ENCODE measurements at places on chromosomes 5 and 9.

- DNase-seq, result peak; percentile 86
These were observed 2.1 kb downstream of the SYNPO start for GRCh38 chr5:150642567-150642927.

GRCh38 chr5:157864067-157864466 is 5.1 kb upstream of the CLINT1 start:
- no peak for DNase-seq

- DNase-seq, result no peak
These were observed 4.3 kb upstream of the COX7C start for GRCh38 chr5:86613455-86613854.

DNA sequence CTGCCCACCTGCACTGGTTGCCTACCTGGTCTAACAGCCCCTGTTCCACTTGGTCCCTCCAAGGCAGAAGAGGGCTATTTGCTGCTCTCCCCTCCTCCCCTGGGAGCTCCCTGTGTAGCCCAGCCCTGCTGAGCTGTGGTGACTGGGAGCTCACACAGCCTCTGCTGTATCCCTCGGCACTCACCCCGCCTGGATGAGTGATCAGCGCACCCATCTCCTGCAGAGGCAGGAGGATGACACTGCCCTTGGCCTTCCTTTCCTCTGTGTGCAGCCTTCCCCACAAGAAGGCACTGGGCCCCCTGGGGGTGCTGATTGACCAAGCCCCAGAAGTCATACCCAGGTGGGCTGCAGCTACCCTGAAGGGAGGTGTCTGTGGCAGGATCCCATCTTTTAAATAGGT is 134.2 kb downstream of the ADAMTS2 start:
- DNase-seq, result no peak

GRCh38 chr9:73151653-73152542 is at the start of gene ANXA1:
ANXA1 (plus strand) TSS chr9:73151865; CDS start chr9:73158536, 6,671 bp downstream.
- DNase-seq, result no peak

- DNase-seq, result peak; percentile 26
These were observed 140.8 kb downstream of the COL23A1 start for GRCh38 chr5:178449163-178450070.

GRCh38 chr5:82642313-82642712 is 364.2 kb upstream of the RPS23 start:
- DNase-seq, result no peak

DNA sequence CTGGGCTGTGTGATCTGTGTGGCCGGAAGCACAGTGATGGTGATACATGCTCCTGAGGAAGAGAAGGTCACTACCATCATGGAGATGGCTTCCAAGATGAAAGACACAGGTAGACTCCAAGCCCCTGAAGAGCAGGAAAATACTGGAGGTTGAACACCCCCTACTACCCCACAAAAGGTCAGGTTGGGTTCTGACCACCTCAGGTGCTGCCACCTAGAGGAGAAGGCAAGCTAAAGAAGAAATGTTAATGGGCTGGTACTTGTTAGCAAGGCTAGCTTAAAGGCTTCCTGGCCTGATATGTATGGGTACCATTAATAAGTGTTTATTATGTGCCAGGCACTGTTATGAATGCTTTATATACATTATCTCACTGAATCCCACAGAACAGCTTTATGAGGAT is 11.7 kb downstream of the NIPAL4 start:
- no peak for DNase-seq

DNA sequence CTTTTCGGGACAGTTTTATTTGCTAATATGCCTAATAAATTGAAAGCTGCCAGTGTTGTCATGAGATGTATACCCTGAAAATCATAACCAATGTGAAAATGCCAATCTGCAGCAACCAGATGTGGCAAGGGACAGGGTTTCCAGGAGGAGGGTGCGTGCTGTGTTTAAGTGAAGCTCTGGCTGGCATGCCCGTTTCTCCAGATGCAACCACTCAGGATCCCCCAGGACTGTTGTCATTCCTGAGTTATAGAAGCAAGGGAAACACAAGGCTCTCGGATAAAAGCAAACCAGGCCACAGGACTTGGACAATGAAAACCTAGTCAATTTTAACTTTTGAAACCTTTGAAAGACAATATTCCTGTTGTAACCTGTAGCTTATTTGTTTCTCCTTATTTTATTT is 360.2 kb downstream of the SLIT3 start:
- no peak for DNase-seq

- no peak for DNase-seq
These were observed 163.4 kb downstream of the ICE1 start for GRCh38 chr5:5585751-5586341.

DNA sequence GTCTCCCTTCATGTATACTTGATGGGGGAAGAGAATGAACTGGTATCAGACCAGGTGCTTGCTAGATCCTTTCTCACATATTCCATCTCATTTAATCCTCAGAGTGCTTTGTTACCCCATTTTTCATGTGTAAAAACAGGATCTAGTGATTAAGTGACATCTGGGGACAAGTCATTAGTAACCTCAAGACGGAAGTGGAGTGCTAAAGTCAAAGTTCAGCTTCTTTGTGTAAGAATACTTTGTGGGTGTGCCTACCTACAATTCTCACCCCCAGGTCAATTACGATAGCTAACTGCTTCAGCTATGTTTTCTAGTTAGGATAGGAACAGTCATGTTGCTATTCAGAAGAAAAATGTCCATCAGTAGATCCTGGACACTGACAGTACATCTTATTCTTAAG is 3.1 kb upstream of the FAM120AOS start:
- DNase-seq, result no peak

- DNase-seq, result no peak
These were observed 3.6 kb upstream of the NKX2-5 start for GRCh38 chr5:173238312-173239232.

GRCh38 chr9:111076519-111076918 is 38.2 kb upstream of the LPAR1 start:
- DNase-seq, result no peak

GRCh38 chr5:158264264-158264663 is 405.3 kb upstream of the CLINT1 start:
- DNase-seq, result no peak

DNA sequence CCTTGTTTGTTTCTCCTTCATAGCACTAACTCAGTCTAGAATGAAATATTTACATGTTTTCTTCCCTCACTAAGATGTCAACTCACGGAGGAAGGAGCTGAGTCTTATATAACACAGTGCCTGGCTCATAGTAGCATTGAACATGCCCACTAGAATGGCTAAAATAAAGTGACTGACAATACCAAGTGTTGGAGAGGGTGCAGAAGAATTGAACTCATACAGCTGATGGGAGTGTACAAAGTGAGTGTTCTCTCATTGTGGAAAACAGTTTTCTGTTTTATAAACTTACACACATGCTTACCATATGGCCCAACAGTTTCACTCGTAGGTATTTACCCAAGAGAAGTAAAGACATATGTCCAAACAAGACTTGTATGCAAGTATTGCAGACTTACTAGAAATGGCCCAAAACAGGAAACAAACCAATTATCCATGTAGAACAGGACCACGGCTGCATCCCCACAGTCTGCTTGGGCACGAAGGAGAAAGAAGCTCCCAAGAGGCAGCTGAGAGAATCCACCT is 87.5 kb downstream of the PPARGC1B start:
- DNase-seq, result no peak

DNA sequence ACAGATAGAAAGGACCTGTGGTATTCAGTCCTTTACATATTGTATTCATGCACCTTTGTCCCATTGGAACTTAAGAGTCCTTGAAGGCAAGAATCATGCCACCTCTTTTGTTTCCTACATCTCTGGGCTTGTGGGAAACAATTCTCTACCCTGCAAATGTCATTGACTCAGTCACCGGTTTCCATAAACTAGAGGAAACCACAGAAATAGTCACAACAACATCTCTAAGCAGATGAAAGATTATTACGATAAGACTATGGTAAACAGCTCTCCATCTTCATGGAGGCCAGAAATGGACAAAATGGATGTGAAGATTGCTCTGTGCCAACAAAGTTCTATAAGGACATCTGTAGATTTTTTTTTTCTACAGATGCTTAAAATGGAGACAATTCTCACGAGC is 165.5 kb downstream of the PIK3R1 start:
- DNase-seq, result no peak

DNA sequence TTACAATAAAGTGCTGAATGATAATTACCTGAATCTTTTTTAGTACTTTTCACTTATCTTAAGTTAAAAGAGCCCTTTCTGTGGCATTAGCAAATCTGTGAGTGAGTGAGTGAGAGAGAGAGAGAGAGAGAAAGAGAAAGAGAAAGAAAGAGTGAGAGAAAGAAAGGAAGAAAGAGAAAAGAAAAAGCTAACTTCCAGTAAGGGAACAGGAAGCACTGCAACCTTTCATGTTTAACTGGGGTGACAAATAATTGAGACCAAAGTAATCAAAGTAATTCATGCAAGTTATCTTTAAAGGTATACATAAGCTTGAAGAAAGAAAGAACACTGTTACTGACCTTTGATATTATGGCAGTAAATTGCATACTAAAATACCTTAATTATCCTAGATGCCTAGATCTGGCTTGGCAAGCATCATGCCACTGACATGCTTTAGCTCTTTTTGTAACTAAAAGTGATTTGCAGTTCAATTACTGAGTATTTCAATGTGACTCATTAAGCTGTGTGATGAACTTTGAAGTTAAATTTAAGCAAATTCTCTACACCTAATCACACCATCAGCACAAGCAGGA is 21.7 kb downstream of the FEM1C start:
- no peak for DNase-seq

DNA sequence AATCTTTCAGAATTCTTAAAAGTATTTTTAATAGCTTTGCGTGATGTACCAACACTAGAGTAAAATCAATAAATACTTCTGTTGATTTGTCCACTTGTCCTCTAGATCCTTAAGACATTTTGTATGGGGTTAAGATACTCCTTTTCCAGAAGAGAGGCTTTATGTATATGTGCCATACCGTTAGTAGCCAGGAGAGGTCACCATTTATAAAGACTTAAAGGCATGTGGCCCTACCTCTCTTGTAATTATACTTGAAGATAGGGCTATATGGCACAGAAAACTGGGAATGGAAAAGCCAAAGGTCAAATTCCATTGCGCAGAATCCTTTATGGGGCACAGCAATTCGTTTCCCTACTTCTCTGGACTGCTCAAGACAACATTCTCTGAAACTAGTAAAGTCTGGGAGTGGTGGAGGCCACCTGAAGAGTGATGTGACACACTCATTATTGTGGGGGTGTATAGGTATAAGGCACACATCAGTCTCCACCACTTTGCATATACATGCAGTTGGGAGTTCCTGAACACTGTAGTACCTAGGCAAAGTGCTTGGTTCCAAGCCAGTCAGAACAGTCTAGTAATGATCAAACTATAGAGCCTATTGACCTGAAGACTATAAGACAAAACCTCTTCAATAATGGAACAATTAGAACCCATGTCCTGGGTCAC is 140.1 kb upstream of the FBXL17 start:
- DNase-seq, result no peak

- DNase-seq, result no peak
These were observed 245.1 kb downstream of the AOPEP start for GRCh38 chr9:94971378-94972131.

GRCh38 chr5:16606628-16607027 is 10.2 kb downstream of the RETREG1 start:
- no peak for DNase-seq

DNA sequence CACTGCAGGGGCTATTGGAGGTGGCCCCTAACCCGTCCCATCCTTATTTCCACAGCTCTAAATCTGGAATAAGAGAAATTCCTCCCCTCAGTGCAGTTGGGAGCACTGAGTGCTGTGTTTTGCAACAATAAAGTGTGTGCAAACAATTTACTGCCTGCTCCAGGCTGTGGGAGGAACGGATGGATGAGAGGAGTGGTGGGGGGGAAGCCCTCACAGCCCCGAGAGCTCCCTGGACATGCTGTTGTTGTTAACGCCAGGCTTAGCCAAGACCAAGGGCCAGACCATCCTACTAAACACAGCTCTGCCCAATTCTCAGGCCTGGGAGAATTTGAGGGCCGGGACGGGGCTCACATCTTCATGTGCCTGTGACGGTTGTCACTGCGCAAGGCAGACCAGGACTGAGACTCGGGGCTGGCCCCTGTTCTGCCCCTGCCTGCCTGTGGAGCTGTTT is 200.2 kb downstream of the DAB2IP start:
- peak; percentile 49 for DNase-seq

GRCh38 chr5:66710557-66711088 is 114.4 kb downstream of the MAST4 start:
- no peak for DNase-seq

- DNase-seq, result no peak
These were observed 3.9 kb downstream of the RASGRF2 start for GRCh38 chr5:80963966-80964481.

DNA sequence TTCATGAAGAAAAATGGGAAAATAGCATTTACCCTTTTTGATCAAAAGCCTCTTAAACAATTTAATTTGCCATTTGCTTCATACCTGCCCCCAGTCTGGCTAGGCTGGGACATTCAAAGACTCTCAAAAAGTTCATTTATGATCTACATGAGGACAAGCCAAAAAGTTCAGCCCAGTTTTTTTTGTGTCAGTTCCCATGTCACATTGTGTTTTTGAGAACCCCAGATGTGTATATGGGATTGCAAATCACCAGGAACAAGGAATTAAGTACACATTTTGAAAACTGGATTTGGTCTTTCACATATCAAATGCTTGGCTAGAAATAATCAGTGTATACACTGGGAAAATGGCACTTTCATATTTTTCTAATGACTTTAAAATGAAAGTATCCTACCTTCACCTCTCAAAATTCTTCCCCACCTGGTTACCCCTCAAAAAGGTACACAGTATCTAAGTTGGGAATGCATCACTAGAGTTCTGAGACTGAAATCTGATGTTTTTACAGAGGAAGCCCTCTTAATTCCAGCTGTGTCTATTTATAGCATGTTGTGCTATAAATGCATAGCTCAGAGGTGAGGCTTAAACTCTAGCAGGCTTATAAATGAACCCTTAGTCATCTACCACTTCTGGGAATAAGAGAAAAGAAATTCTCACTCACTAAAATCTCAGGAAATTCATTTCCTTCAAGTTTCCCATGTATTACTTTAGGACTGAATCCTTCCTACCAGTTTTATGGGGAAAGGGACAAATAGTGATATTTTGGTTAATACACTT is 9.3 kb downstream of the STOM start:
- DNase-seq, result no peak

DNA sequence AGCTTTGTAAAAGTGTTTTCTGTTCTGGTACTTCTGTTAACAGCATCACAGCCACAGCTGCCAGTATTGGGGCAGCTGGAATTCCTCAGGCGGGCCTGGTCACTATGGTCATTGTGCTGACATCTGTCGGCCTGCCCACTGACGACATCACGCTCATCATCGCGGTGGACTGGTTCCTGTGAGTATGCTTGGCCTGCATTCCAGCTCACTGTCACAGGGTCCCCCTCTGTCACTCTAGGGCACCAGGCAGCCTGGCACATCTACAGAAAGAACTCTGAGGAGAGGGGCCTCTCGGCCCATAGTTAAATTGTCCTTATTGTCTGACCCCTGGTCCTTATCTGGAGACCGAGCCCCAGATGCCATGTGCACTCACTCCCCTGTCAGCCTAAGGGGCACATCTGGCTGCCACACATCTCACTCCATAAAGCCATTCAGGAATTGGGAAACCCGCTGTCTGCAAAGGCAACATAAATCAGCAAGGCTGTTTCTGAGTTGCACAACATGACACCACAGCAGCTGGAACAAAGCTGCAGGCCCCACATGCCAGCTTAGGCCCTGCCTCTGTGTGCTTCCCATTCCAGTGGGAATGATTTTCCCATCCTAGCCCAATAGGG is 77.5 kb downstream of the SLC1A3 start:
- DNase-seq, result no peak

- no peak for DNase-seq
These were observed 1143.8 kb downstream of the MAT2B start for GRCh38 chr5:164649266-164649665.
